ENCODE measurements at places on chromosomes 11 and 22.

DNA sequence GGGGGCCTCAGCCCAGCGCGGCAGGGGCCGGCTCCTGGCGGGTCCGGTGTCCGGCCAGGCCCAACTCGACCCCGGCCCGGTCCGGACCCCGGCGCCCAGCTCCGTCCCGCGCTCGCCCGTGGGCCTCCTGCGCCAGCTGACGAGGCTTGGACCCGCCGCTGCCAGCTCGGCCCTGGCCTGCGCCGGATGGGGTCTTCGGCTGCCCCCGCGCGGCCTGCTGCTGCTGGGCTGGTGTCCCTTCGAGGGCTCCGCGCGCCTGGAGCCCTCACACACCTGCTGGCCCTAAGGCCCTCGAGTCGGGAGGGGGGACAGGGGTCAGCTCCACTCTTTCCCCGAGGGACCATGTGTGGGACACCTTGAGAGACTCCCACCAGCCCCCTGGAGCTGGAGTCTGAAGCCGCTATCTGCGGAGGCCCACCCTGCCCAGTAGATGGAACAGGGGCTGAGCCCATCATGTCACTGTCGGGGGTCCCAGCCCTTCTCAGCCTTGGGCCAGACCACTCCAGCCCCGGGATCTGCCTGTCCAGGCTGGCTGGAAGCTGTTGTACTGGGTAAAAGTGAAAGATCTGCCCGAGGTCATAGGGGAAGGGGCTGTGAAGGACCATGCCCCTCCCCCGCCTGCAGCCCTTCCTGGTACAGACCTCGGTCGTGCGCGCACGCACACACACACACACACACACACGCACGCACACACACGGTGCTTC is 768 bp upstream of the CDKN1C start:
- no peak for DNase-seq

DNA sequence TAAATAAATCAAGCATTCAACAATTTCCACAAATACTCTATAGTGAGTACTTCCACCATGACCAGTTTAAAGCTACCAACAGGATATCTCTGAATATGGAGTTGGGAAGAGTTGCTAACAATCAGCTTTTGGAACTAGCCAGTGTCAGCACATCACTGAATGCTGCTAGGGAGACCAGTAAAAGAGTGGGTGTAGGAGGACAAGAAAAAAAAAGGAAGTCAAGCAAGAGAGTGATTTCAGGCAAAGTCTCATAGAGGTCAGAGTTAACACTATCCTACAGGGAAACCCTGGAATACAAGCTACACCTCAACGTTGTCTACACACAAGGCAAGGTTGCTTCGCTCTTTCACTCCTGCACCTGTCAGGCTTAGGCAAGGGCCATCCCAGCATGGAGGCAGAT is 24.2 kb downstream of the EIF3F start:
- no peak for DNase-seq

DNA sequence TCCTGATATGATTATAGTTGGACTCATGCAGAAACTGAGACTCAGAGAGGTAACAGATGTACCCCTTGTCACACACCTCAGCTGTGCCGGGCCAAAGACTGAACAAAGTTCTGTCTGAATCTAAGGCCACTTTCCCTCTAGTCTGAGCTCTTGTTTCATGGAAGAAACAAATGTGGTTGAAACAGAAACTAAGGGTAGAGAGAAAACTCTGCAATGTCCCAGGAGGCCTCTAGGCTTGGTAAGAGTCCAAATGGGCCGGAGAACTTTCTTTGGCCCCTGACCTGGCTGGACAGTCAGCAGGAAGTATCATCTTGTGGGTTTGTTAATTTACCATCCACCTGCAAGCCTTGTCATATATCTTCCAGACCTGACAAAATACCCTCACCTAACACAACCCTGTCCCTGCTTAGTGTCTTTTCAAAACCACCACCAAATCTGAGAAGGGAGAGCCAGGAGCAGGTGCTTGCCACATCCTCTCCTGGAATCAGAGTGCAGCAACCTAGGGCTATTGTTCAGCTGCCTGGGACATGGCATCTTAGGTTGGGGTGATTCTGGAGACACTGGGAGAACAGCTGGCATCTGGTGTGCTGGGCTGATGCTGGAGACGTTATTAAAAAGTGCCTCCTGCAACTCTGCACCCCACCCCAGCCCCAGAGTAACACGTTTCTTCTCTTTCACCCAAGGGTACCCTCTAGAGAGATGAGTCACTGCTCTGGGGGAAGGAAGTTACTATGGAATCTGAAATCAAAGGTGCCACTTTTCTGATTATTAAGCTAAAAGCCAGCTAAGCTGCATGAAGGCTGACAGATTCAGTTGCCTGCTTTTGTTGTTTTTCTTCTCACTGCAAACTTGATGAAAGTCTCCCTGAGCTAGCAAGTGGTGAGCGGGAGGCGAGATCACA is 126.3 kb upstream of the TIMP3 start:
- DNase-seq: no peak

DNA sequence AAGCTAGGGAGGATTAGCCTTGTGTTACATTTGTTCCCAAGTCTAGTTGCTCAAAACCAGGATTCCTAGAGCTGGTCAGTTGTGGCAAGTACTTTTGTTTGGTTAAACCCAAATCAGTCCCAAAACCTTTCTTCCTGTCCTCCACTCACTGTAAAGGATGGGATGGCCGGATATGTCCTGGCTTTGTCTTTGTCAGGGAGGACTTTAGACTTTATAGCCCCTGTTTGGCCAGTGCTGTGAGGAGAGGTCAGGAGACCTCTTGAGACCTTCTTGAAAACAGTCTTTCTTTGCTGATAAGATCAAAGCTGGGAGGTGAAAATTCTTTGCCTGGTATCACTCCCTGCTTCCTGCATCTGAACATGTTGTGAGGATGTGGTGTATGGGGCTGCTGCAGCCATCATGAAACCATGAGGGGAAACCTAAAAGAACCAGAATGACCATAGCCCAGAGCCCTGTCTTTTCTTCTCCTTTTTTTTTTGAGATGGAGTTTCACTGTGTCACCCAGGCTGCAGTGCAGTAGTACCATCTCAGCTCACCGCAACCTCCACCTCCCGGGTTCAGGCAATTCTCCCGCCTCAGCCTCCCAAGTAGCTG is 43.6 kb upstream of the FTH1 start:
- no peak for DNase-seq

GRCh38 chr11:6604790-6605189 is 1.2 kb downstream of the ILK start:
- DNase-seq: no peak

DNA sequence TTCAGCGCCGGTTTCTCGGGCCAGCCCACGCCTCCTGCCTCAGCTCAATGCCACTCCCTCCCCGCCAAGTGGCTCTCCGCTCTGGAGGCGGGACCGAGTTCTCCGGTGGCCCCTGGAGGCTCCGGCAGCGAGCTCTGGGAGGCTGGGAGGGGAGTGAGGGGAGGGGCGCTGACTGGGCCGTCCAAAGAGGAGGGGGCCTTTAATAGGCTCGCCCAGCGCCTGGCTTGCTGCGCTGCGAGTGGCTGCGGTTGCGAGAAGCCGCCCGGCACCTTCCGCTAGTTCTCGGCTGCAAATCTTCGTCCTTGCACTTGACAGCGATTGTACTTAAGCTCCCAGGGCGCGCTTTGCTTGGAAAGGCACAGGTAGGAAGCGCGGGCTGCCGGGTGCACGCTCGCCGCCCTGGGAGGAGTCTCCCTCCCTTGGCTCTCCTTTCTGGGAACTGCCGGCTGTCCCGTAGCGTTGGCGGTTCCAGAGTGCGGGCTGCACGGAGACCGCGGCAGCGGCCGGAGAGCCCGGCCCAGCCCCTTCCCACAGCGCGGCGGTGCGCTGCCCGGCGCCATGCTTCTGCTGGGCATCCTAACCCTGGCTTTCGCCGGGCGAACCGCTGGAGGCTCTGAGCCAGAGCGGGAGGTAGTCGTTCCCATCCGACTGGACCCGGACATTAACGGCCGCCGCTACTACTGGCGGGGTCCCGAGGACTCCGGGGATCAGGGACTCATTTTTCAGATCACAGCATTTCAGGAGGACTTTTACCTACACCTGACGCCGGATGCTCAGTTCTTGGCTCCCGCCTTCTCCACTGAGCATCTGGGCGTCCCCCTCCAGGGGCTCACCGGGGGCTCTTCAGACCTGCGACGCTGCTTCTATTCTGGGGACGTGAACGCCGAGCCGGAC is at the start of gene ADAMTS15:
Gene ADAMTS15, plus strand, starts transcription at position 230 of the 894 bp plus-strand sequence. Its CDS starts 329 bp downstream, at position 559.
- no peak for DNase-seq

All from NCI-H2081 treated with DMSO at 0.1 percent for 48 hours (cell line).